ENCODE measurements at places on chromosomes 1 and 21.

- DNase-seq: no peak
Measured at GRCh38 chr1:39645411-39646043, 6.1 kb upstream of the HEYL start.

DNA sequence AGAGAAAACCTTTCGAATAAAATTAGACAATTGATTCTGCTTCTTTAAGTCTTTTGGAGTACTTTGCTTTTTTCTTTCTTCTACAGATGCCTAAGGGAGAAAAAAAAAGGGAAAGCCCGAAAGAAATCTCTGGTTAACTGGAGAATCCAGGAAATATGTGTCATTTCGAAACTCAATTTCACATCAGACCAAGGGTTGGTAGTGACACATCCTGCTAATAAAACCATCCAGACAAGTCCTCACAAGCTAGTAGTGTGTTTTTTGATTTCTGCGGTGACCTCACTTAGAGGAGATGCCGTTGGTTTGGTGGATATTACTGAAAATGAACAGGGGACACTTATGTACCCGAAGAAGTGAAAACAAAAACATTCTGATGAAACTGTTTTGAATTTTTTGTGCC is 726.5 kb upstream of the ADAMTS5 start:
- DNase-seq: no peak

- no peak for DNase-seq
Measured at GRCh38 chr21:31901315-31901714, 28.5 kb downstream of the HUNK start.

DNA sequence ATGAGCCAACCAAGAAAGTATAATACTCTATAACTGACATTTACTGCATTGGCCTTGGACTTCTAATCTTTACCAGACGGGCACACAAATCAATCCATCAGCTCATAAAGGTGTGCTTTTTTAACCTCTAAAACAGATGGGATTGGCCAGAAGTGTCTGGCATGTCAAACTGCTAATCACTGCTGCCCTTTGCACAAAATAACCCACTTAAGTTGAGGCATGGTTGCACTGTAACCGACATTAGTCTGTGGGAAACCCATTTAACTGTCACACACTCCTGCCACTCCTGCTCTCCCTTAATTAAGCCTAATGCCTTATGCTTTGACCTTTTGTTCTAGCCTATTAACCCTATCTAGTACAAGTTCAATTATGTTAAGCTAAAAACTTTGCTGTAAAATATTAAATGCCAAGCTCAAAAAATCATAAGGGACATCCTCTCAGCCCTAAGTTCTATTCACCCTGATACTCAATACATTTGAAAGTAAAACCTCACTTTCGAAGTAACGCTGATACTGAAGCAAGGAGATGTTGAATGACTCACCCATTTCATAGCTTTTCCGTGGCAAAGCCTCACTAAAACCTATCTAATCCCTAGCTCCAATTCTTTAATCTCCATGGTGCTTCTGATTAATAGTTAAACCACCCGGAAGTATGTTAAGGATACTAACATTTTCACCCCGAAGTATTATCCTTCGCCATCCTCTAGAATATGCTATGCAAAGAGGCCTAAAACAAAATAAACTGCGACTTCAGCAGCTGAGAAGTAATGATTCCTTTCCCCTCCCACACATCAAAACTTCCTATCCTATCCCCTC is 12.9 kb downstream of the NRIP1 start:
- no peak for DNase-seq

DNA sequence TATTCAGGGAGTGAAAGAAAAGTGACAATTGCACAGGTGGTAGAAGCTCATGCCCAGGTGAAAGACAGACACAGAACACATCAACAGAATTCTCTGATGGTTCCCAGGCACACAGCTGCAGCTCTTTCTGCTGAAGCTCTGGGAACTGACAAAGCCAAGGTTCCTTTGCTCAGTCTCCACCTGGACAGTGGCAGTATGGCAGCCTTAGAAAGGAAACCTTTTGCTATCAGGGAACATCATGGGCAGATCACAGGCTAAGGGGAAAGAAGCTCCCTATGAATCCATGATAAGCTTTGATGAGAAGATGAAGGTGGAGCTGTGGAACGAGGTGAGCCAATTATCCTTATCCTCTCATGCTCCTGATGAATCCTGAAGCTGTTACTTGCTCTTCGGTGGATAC is 1.2 kb downstream of the SPRR2B start:
- DNase-seq: no peak
